SK-N-MC (cell line): ENCODE measurements at places on chromosomes 1 and 21.

DNA sequence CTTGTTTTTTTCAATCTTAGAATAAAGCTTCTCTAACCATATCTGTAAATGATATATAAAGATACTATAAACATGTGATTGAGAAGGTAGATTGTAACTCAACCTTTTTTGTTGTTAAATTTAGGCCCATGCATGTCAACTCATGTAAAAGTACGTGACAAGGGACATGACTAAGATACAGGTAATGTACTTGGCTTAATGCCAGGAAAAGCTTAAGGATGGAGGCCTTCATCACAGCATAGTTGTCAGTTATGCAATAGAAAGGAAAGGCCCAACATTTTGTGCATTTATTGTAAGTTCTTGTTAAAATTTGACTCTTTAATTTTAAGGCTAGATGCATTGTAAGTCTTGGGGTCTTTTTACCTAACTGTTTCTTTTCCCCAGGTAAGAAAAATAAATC, 305.1 kb downstream of the LTN1 start:
- no peak for DNase-seq

DNA sequence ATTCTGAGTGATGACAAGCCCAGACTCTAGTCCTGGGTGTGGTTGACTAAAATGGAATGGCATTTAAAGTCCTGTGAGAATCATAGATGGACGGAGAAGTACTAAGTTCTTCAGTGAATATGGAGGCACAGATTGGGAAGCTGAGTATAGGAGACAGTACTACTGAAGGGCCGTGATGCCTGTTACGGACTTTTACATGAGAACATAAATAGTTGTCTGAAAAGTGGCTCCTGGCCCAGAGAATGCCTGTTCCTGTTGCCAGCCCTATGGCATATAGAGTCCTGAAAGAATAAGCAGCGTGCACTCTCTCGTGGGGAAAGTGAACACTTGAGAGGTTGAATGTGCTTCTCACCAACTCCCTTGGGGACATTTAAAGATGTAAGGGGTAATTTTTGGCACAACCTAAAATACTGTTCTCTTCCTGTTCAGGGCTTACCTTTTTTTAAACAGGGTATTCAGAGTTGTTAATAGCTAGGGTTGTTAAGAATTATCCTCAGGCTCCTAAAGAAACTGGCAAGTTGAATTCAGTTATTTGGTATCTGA, 20.4 kb downstream of the CCT8 start:
- no peak for DNase-seq

DNA sequence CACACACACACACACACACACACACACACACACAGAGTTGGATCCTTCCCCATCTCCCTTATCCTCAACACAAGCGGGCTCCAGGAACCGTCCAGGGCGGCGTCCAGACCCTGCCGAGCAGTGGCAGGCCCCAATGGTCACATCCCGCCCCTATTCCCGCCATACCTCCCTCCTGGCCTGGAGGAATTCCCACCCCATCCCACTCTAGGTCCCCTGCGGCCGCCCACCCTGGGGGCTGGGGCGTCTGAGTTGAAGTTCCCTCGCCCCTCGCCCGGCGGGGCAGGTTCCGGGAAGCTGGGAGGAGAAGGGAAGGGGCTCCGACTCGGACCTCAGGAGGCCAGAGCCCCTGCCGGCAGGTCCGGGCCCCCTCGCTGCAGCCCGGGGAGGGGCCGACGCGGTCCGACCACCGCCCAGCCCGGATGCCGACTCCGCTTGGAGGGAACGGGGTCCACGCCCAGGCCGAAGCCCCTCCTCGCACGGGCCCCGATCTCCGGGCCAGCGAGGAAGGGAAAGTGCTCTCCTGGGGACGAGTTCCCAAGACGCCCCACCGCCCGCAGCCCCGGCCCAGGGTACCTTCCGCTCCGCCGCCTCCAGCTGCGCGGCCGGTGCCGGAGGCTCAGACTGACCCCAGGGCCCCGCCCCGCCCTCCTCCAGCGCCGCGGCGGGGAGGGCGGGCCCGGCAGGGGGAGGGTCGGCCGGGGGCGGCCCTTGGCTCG, at the start of gene RHOC:
Gene RHOC, minus strand, starts transcription at position 623 of the 716 bp plus-strand sequence. CDS start 3,328 bp downstream, outside the sequence.
- DNase-seq: no peak

- DNase-seq: no peak
Observed at GRCh38 chr1:198674009-198674408, 35.2 kb downstream of the PTPRC start.

GRCh38 chr1:67393737-67394136, 36.5 kb downstream of the SERBP1 start:
- no peak for DNase-seq

DNA sequence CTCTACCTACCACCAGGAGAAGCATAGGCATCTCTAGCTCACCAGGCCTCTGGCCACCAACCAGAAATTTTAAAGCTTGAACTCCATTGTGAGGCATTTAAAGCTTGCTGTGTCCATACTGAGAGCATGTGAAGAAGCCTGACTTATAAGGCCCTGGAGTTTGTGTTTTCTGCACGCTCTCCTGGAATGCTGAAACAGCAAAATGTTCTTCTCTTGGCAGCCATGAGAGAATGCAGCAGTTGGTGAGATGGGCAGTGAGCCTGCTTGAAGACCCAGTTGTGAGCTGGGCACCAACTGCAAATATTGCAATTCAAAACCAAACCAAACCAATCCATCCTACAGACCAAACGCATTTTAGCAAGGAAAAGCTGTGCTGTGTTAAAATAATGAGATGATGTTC, 170.0 kb upstream of the IVNS1ABP start:
- DNase-seq: no peak

- DNase-seq: no peak
Observed at GRCh38 chr1:163085041-163085903, 16.1 kb downstream of the RGS4 start.

DNA sequence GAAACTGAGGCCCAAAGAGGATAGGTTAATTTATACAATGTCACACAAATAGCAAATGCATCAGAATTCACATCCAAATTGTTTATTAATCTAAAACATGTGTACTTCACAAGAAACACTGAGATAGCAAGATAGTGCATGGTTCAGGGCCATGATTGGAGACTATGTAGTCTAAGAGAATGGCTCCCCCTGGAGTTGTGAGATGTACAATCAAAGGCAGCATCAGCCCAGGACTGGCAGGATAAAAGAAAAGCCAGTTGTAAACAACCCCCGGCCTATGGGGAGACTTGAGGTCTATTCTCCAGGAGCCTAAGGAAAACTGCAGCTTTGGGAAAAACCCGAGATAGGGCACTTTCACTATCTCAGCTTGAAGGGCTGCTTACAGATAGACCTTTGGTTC, 511.0 kb downstream of the OMA1 start:
- DNase-seq: peak; percentile 8
